ENCODE measurements at places on chromosomes 6 and 20.

- no peak for DNase-seq
Measured at GRCh38 chr6:139602577-139602976, 228.1 kb upstream of the CITED2 start.

DNA sequence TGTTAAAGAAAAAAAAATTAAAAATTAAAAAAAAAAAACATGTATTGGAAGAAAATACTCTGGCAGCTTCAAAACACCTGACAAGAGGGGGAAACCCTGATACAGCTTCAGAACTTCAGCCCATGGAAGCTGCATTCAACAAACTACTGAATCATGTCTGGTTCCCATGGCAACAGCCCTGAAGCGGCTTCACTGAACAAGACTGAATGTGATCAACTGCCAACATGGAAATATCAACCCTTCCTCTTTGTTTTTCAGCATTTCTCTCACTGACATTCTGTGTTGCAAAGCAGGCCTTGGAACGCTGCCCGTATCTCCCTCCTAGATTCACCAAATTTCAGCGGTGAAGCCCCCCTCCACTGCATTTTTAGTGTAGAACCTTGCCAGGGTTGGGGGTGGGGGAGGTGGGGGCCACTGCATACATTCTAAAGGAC, 91.3 kb upstream of the SHLD1 start:
- DNase-seq, result no peak

- no peak for DNase-seq
Measured at GRCh38 chr6:158022749-158023596, 41.3 kb downstream of the SYNJ2 start.

GRCh38 chr6:106520711-106521401, 108.4 kb downstream of the RTN4IP1 start:
- no peak for DNase-seq

DNA sequence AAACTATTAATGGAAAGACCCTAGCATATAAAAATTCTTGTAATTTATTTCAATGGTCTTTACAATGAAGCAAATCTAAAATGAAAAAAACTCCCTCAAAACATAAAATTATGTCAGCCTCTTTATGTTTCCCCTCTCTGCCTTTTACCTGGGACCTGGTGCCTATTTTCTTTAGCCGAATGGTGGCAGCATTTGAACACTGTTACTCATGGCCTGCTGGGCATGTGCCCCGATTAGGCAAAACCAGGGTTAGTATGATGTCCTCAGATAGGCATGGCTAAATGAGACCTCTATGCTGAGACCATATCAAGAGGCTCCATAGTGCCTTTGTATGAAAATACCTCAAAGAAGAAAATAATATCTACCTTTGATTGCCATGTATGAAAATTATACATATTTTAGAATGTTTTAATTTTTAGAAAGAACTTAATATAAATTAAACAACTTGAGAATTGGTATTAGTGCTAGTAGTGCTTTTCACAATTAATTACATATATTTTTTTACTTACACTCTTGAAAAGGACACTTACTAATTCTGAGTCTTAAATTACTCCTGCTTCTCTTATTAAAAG, 22.5 kb upstream of the C6orf58 start:
- no peak for DNase-seq

DNA sequence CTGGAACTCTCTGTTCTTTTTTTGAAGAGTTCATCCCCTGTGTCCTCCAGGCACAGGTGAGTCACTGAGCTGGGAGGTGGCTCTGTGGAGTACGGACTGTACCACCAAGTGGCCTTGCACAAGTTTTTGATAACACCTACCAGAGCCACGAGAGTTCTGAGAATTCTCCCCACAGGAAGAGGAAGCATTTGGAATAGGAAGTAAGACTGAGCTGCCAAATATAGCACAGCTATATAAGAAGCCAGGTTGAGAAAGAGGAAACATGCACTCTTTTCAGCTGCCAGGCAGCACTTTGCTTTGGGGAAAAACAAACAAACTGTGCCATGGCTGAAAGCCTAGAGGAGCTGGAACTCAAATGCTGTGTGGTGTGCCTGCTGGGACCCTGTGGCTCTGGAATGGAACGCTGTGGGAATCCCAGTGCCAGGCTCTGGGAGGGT, 70.8 kb upstream of the RIPOR2 start:
- no peak for DNase-seq

DNA sequence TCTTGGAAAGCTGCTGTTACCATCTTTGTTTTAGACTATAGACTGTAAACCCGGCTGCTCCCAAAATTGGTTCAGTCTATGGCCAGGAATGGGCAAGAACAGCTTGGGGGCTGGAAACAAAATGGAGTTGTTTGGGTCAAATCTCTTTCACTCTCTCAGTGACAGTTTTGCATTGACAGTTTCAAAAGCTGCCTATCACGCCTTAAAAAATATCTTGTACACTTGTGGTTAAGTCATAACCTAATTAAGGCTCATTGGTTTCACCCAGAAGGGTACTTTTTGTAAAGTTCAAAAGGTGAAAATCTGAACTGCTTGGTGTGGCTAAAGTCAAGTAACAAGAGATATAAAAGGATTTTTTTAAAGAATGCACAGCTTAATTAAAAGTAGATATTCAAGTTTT, 76.1 kb upstream of the PRL start:
- no peak for DNase-seq

DNA sequence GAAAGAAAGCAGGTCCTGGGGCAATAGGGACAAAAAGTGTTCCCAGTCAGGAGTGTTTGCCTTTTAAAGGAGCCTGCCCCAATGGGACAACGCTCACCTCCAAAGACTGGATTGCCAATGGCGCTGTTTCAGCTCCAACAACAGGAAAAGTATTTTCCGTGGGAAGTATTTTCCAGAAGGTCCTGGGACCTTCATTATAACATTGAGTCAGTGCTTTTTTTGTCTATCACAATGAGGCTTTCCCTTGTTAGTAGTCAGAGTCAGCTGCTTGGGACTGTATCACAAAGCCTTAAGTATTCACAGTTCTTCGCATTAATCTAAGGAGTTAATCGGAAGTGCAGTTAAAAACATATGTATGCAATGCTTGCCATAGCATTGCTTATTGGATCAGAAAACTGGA, 17.3 kb downstream of the TRAF3IP2 start:
- no peak for DNase-seq

DNA sequence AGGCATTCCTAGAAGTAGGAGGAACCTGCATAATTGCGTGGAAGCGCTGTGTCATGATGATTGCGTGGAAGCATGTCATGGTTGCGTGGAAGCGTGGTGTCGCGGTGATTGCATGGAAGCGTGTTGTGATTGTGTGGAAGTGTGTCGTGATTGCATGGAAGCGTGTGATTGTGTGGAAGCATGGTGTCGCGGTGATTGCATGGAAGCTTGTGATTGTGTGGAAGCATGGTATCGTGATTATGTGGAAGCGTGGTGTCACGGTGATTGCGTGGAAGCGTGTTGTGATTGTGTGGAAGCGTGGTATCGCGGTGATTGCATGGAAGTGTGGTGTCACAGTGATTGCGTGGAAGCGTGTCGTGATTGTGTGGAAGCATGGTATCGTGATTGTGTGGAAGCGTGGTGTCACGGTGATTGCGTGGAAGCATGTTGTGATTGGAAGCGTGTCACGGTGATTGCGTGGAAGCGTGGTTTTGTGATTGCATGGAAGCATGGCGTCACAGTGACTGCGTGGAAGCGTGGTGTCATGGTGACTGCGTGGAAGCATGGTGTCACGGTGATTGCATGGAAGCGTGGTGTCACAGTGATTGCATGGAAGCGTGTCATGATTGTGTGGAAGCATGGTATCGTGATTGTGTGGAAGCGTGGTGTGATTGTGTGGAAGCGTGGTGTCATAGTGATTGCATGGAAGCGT, 145.9 kb downstream of the TAF4 start:
- no peak for DNase-seq

GRCh38 chr6:115634887-115635286, 425.8 kb downstream of the FRK start:
- DNase-seq, result no peak

DNA sequence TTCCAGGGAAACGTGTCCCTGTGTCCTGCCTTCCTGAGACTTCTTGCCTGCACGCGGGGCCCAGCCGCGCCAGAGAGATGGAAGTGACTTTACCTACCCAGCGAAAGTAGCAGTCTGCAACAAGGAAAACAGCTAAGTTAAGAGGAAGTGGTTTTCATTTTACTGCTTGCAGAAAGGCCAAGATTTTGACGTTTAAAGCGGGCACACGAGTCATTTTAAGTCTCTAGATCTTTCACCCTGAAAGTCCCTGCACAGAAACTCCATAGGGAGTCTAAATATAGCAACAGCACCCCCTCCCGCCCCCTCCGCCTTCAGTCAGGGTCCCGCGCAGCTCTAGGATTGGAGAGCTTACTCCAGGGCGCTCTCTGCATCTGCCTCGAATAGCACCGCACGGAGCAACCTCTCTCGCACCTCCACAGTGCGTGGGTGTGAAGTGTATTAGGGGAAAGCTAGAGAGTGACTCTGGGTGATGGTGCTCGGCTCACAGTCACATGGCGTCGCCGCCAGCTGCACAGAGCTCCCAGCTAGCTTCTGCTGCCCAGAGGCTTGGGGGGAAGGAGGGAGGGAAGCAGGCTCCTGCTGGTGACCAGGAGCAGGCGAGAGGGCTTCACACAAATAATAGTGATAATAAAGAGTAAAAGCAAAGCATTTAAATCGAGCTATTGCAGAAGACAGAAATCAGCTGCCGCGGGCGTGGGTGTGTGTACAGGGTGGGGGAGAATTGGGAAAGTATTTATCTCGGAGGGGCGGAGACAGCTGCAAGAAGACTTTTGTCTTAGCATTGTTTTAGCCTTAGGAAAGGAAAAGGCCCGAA, 1.8 kb upstream of the KCNQ5 start:
- DNase-seq, result no peak

DNA sequence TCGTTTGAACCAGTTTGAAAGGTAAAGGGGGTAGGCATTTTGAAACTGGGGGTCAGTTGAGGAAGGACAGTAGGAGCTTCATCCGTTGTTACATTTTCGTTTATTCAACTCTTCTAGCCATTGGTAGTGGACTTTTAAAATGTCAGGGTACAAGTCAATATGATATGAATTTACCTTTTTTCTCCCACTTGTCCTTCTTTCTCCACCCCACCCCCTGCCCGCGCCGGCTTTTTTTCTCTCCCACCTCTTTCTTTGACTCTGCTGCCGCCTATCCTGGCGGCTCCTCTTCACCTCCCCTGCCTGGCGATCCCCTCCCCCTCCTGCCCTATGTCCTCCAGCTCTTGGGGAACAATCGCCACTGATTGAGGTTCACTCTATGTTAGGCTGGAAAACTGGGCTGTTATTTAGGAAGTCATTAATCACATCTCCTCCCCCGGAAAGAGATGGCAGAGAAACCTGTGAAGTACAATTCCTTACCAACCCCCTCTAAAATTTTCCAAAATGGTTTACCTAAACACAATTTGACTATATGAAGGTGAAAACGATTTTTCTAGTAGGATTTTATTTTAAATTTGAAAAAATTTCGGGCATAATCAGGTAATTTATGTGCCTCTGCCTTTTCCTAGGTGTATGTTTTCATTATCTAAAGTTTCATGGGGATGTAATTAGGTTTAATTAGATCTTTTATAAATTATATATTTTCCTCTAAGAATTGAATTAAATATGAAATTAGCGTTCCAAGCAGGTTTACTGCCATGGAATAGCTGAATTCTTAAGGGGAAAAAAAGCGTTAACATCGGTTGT, 778 bp upstream of the LIN28B start:
- no peak for DNase-seq

DNA sequence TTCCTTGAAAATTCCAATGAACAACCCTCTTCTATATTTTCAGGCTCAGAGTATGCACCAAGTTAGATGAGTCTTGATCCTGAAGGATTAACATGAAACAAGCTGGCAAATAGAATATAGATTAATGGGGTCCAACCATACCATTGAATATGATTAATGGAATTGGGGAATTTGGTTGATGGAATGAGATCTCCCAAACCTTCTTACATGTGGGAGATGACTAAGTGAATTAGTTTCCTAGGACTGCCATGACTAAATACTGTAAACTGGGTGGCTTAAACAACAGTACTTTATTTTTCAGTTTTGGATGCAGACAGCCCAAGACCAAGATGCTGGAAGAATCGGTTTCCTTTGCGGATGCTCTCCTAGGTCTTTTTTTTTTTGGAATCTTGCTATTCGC, 347.0 kb downstream of the QKI start:
- DNase-seq, result no peak

DNA sequence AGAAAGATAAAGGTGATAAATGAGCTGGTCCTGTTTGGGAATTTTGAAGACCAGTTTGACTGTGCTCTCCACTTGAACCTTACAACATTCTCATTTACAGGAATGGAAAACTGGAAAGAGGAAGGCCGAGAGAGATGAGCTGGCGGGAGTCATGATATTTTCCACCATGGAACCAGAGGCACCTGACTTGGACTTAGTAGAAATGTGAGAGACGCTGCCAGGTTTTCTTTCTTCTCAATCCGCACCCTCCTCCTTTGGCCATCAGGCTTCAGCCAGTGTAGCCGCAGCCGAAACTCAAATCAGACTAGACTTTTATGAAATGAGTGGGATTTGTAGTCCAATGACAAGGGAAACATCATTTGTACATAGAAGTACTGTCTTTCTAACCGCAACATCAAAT, 54.7 kb upstream of the SYNJ2 start:
- no peak for DNase-seq

GRCh38 chr6:119233312-119233984, 116.1 kb downstream of the MAN1A1 start:
- DNase-seq, result no peak

- no peak for DNase-seq
Measured at GRCh38 chr6:10223841-10224240, 191.0 kb downstream of the TFAP2A start.

GRCh38 chr6:33661106-33661838, 40.1 kb downstream of the ITPR3 start:
- DNase-seq, result no peak

DNA sequence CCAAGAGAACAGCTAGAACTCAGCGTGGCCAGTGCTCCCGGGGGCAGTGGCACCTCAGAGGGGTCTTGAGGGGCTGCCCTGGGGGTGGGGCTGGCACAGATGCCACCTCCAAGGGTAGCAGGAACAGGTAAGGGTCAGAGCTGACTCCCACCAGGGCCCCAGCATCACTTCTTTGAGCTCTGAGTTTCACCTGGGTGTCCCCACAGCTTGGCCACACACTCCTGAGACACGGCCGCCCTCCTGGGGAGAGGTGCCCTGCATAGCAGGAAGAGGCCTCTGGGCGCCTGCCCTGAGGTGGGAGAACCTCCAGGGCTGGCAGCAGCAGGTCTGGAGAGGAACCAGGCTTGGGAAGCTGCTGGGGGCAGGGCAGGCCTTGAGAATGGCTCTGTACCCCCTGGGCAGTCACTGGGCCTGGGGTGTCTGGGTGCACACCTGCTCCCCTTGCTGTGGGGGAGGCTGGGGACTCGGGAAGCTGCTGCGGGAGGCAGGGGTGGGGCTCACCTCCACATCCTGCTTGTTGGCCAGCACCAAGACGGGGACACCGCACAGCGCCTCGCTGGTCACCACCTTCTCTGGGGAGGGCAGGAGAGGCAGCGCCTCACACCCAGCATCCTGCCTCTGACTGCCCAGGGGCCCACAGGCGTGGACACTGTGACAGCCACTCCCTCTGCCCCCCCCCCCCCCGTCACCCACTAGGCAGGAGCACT, 5.0 kb downstream of the TNFRSF6B start:
- DNase-seq, result no peak

DNA sequence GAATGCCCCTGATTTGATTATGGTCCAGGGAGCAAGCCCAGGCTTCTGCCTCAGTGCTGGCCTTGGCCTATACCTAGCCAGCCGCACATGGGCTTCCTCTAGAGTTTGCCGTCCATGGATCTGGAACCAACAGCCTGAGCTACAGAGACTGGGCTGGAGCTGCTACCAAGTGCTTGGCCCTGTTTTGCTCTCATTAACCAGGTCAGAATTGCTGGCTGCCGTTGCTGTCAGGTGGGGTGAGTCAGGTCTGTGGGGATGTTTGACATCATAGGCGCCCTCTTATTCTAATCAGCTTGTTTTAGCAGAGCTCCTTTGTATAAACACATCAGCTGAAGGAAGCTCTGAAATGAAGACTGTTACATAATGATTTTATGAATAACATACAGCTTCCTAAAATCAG, 83.1 kb upstream of the PHACTR2 start:
- no peak for DNase-seq

All from amniotic stem cell (primary cell).